Inflammatory macrophage (primary cell): ENCODE measurements at places on chromosomes 6 and 20.

DNA sequence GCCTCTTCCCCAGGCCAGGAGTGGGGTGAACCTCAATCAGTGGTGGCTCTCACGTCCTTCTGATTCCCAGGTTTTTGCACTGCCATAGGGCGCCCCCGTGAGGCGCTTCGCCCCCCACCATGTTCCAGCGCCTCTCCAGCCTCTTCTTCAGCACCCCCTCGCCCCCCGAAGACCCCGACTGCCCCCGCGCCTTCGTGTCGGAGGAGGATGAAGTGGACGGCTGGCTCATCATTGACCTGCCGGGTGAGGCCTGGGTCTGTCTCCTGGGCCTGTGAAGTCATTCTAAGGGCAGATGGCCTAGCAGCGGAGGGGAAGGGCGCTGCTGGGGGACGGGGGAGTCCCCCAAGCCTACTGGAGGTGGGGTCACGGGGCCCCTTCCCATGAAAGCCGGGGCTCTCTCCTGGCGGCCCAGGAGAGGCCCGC, 4.5 kb downstream of the TP53INP2 start:
- DNase-seq, result no peak

DNA sequence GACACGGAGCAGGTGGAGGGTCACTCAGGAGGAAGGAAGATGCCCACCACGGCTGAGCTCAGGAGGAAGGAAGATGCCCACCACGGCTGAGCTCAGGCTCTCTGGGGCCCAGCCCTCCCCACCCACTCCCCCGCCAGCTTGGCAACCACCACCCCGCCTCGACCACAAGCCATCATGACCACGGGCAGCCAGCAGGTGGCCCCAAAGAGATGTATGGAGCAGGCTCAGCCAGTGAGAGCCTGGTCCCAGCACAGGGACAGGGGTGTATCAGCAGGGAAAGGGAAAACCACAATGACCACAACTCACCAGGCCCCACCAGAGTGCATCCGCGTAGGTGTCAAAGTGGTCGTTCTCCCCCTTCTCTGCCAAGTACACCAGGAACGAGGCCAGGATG, 30.4 kb downstream of the KCNQ2 start:
- peak; percentile 52 for DNase-seq

DNA sequence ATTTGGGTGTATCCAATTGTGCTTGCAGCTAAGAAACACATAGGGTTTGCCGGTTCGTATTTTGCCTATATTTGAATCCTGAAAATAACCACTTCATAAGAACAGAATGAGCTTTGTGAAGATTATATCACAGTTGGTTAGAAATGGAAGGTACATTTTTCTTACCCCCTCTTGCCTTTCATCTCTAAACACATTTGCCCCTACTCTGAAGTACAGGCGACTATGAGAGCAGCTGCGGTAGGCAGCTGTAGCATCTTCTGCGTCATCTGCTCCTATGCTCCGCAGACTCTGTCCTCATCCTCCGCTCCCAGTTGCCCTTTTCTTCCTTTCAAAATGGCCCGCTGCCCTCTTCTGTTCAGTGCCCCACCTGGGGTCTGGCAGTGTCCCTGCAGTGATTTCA, 47.6 kb upstream of the REV3L start:
- no peak for DNase-seq

- DNase-seq, result no peak
These were observed 6.8 kb downstream of the ACSS2 start for GRCh38 chr20:34883087-34883688.

DNA sequence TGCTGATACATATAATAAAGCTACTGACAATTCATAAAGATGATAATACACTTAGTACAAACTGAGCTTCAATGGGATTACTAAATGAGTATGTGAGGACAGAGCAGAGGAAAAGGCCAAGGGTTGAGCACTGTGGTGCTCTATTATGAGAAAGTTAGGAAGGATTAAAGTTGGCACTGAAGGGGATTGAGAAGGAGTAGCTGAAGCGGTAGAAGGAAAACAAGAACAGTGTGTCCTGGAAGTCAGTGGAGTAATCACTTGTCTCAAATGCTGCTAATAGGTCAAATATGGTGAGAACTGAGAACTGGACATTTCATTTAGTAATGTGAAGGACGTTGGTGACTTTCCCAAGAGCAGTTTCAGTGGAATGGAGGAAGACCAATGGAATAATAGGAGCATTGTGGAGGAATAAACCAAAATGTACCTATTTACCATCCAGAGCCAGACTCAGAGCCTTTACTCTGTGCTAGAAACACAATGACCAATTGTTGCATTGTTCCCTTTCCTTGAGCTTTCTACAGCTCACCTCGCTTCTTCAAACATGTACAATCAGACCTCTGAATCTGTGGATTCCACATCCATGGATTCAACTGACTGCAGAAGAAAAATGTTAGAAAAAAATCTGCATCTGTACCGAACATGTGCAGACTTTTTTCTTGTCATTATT, 255.9 kb downstream of the LAMA2 start:
- DNase-seq, result no peak

DNA sequence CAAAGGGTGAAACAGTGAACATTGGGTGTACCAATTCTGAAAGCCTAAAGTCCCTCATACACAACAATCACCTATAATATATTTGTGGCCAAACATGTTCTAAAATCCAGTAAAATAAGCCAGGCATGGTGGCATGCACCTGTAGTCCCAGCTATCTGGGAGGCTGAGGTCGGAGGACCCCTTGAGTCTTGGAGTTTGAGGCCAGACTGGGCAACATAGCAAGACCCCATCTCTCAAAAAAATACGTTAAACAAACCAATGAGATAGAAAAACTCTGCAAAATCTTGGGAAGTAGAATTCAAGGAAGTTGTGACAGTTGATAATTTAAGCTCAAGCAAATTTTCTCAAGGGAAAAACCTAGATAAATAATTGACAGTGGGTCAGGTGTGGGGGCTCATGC, 92.6 kb downstream of the CAP2 start:
- no peak for DNase-seq

DNA sequence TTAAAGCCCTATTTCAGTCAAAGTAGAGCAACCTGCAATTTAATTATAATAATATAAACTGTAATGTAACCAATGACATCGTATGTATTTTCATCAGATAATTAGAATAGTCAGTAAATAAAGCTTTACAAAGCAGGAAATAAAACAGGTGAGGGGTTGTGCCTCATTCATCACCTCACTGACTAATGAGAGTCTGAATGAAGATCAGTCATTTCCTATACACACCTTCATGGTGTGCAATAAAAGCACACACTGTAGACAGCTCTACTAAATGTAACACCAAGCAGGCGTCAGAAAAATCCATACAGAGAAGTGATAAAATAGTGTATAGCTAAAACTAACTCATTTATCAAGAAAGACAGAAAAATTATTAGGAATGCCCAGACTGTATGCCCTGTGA, 105.9 kb downstream of the MAN1A1 start:
- no peak for DNase-seq

DNA sequence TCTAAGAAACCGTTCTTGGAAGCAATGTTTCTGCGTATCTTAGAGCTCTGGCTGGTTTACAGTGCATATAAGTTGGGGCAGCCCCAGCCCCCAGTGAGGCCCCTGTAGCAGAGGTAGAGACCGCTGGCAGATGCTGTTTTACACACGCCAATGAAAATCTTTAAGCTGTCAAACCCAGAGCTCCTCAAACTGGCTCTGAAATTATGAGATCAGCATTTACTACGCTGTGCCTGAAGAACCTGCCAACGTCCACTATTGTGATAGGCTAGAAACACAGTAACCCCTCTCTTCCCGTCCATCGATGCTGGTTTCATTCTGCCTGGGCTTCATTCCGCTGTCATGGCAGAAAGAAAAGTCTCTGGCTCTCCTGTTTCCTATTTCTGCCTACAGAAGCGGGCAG, 160.6 kb downstream of the SMOC2 start:
- no peak for DNase-seq

- peak; percentile 38 for DNase-seq
These were observed 5.1 kb downstream of the BLOC1S5 start for GRCh38 chr6:8059129-8059528.

GRCh38 chr6:8268606-8269005, 166.3 kb upstream of the EEF1E1 start:
- no peak for DNase-seq

- peak; percentile 62 for DNase-seq
These were observed 52.8 kb upstream of the MPC1 start for GRCh38 chr6:166435574-166435973.

DNA sequence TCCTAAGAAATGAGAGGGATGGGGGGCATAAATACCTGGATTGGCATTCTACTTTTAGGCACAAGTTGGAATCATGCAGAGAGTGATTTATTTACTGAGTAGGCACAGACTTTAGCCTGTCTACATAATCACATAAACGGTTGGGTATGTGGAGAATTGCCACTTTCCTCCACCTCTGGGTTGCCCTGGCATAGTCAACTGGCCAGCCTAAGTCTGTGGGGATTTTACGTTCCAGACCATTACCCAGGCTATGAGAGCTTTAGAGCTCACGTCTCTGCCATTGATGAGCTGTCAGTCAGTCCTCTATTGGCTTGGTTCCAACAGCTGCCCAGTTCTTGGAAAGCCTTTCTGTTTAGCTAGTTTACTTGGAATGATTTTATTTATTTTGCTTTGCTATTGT, 5.0 kb upstream of the BHLHE23 start:
- DNase-seq, result no peak

DNA sequence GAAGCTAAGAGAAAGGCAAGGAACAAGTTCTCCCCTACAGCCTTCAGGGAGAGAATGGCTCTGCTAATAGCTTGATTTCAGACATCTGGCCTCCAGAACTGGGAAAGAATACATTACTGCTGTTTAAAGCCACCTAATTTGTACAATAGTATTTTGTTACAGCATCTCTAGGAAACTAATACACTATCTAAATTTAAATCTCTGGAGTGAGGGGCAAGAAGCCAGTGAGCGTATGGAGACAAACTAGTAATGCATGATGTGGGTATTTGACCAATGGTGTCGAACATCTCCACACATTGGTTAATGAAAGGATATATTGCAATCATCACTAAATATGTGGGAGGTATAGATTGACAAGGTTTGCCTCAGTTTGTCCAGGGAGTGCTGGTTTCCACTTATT, 451.5 kb downstream of the EPM2A start:
- DNase-seq, result no peak

DNA sequence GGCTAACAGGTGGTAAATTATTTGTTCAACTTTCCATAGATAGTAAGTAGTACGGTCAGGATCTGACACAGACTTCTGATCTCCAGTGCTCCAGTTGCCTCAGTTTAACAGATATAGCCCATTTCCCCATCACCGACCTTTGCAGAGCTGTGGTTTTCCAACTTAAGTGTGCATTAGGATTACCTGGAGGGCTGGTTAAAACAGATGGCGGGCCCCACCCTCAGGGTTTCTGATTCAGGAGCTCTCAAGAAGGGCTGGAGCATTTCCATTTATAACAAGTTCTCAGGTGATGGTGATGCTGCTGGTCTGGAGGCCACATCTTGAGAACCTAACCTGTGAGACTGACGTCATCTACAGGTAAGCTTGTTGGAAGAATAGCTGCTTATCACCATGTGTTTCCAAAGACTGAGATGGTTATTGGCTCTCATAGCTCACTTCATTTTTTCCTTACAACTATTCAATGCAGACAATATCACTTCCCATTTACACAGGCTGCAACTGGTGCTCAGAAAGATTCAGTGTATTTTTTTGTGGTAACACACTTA, 360.1 kb upstream of the CHD6 start:
- DNase-seq, result no peak

GRCh38 chr20:32763202-32764004, 1.2 kb downstream of the DNMT3B start:
- no peak for DNase-seq

- no peak for DNase-seq
These were observed 153.3 kb downstream of the QRSL1 start for GRCh38 chr6:106782536-106783285.
